ENCODE measurements at places on chromosomes 5 and 9.

- no peak for DNase-seq
These were observed 464.7 kb downstream of the DMRT2 start for GRCh38 chr9:1514776-1515363.

GRCh38 chr9:22423566-22423965 lies 23.1 kb upstream of the DMRTA1 start:
- DNase-seq, result no peak

DNA sequence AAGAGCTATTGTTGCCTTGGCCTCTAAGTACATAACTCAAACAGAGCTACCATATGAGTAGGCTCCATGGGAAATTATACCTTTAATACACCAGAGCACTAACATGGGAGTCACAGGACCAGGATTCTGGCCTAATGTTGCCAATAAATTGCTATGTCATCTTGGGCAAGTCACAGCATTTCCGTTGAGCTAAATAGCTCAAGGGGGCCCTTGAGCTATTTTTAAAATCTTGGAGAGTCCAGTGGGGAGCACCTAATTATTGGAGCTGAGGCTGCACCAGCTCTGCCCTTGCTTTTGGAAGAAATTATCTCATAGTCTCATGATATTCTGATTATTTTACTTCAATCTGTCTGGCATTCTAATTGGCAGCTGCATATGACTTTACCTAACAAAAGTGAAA lies 350.8 kb downstream of the ENC1 start:
- no peak for DNase-seq

GRCh38 chr9:33107762-33108161 lies 31.3 kb upstream of the SMU1 start:
- no peak for DNase-seq

DNA sequence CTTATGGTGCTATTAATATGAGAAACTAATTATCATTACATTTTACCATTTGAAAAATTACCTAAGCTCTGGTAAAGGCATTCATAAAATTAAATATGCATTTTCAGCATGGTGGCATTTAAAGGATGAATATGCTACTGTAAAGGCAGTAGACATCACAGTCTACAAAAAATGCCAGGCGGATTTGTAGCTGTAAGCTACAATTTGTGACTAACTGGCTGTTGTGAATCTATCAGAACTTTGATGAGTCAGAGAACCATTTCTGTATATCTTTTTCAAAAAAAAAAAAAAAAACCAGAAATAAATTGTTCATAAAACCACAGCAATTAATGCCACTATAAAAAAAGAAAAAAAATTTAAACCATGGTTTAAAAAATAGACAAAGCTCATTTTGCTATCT lies 186.3 kb downstream of the NFIB start:
- no peak for DNase-seq

GRCh38 chr9:130833031-130833990 lies 1.7 kb upstream of the ABL1 start:
- no peak for DNase-seq

DNA sequence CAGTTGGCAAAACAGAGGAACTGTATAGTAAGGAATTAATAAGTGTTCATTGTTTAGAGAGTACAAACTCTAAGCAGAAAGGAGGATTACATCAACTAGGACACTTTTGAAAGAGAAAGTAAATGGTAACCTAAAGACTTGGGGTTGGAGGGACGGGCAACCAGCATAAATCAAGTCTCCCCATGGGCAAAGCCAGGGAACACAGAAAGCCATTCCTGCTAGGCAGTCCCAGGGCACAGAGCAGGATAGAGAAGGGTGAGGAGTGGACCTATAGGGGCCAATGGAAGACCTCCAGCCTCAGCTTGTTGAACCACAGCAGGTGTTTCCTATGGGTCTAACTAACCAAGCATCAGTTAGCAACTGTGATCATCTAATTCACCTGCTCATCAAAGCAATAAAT lies 9.2 kb upstream of the ERAP1 start:
- DNase-seq, result no peak

GRCh38 chr5:107523029-107523680 lies 147.6 kb downstream of the EFNA5 start:
- DNase-seq, result no peak

- no peak for DNase-seq
These were observed at the start of gene CD14 for GRCh38 chr5:140633021-140633471. Gene CD14, minus strand, starts transcription at chr5:140633175. Its CDS starts 104 bp downstream, at chr5:140633071.

- DNase-seq, result no peak
These were observed 17.8 kb upstream of the IFNB1 start for GRCh38 chr9:21095561-21095960.

- no peak for DNase-seq
These were observed 20.1 kb downstream of the DOCK2 start for GRCh38 chr5:169657127-169657526.

Measured in T-helper 9 cell (primary cell).